ENCODE measurements at places on chromosomes 4 and X.

- no peaks in the 10 kb centered on the region for H3K36me3 ChIP-seq
- no peak overlapping the region for H3K27ac ChIP-seq
- no peaks in the 10 kb centered on the region for H3K27me3 ChIP-seq
Observed at GRCh38 chr4:108512615-108513505, 107.5 kb upstream of the RPL34 start.

DNA sequence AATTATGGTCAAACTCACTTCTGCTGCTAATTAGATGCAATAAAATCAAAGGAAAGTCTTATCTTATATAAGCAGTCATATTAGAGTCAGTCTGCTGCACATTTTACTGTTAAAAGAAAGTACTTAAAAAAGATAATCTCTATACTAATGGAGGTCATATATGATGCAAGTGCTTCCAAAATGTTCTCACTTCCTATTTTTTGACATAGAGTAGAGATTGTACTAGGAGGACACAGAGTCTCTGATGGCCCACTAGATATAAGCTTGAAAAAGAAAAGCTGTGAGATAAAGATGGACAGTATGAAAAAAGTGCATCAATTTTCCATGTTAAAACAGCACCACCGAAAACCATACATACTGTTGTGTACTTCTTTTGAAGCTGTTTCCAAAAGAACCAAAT lies 196.9 kb downstream of the KLHL13 start:
- H3K4me3 ChIP-seq = no peak overlapping the region
- no peaks in the 10 kb centered on the region for H3K36me3 ChIP-seq
- DNase-seq = no peak
- H3K27ac ChIP-seq = no peak overlapping the region

DNA sequence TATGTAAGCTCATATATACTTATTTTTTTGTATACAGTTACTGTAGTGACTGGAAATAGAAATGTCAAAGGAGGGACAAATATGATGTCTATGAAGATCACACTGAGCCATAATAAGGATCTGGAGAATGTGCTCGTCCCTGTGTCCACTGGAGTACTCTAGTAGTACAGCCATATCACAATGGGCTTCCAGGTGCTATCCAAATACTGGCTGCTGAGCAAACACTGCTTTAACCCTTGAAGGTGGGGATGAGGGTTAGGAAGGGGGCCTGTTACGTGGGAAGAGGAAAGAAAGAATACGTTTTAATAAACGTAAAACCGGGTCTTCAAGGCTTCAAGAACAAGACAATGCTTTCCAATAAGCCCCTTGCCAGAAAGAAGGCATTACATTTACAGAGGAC lies 29.8 kb upstream of the TMEM150C start:
- no peak overlapping the region for H3K27ac ChIP-seq
- H3K4me1 ChIP-seq = no peaks in the 10 kb centered on the region
- H3K36me3 ChIP-seq = no peaks in the 10 kb centered on the region
- no peaks in the 10 kb centered on the region for H3K27me3 ChIP-seq
- H3K4me3 ChIP-seq = no peak overlapping the region

GRCh38 chr4:154517591-154517990 lies 26.0 kb upstream of the DCHS2 start:
- no peaks in the 10 kb centered on the region for H3K27me3 ChIP-seq
- no peak for DNase-seq
- H3K4me1 ChIP-seq = peaks cover 4% of the 10 kb centered on the region
- H3K36me3 ChIP-seq = no peaks in the 10 kb centered on the region

DNA sequence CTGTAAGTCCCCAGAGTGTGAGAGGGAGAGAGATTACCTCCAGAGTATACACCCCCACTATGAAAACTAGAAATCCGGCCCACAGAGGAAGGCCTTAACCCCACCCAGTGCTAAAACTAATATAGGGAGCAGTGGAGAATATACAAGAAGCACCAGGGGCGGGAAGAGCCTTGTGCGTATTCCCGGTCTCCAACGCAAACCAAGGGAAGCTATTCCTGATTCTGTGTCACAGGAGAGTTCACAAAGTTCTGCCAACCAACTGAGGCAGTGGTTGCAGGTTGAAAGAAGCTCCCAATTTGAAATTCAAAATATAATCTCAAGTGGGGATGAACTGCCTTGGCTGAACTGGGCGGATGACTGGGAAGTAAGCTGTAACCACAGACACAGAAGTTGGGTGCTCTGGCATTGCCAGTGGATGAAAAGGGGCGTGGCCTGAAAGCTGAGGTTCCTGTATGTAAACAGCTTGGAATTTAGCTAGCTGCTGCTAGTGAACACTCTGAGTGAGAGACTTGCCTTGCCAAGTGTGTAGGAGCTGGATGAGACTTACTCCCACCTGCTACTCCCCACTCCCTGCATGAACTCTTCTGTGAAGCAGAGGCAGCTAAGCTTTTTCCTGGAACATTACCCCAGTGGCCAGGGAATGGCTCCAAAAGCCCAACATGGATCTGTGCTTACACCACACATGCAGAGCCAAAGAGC lies 32.7 kb downstream of the ELF2 start:
- H3K4me3 ChIP-seq = no peak overlapping the region
- H3K36me3 ChIP-seq = no peaks in the 10 kb centered on the region
- H3K27me3 ChIP-seq = no peaks in the 10 kb centered on the region

Measured in lung (tissue), 17 donors.